Stimulated activated CD4-positive, alpha-beta T cell treated with anti-CD3 and anti-CD28 coated beads, Interleukin-1b, Interleukin-23, amount 100 ng/mL, for 24 hours (primary cell): ENCODE measurements at places on chromosomes 6 and 20.

DNA sequence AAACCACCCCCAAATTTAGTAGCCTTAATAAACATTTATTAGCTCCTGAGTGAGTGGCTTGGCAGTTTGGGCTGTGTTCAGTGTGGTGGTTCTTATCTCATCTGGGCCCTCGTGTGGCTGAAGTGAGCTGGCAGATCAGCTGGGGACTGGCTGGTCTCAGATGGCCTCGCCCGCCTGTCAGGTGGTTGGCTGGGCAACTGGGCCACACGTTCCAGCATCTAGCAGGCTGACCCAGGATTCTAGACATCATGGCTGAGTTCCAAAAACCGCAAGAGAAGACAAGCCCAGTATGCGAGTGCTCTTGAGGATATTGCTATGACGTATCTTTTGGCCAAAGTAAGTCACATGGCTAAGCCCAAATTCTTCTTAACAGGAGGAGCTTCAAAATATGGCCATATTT is 28.9 kb downstream of the EIF2S2 start:
- DNase-seq, result no peak

DNA sequence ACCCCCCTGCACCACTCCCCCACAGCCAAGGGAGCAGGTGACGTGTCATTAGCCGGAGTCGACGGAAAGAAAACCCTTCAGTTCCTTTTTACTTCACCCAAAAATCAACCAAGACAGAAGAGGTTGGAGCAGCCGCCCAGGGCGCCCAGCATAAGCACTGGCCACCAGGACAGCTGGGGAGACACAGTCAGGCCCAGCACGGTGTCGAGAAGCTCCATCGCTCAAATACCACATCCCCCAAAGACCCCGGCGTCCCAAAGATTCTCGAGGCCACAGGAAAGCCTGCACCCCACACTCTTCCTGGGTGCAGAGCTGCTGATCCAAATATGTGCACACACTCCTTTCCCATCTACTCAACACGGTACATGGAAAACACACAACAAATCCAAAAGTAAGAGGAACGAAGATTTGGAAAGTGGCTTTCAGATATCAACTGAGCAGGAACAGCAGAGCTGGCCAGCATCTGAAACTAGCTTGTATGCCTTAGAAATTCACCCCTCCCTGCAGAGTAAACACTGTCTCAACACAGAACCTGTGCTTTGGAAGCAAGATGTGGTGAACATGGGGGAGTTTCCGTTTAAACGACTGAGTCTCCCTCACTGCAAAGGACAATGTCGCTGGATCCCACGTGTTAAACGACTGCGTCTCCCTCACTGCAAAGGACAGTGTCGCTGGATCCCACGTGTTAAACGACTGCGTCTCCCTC is 54.6 kb downstream of the DLL1 start:
- no peak for DNase-seq

GRCh38 chr20:24160563-24161281 is 172.1 kb upstream of the GGTLC1 start:
- DNase-seq, result no peak

- DNase-seq, result no peak
Observed at GRCh38 chr6:130466748-130467061, 100.9 kb downstream of the TMEM200A start.

- no peak for DNase-seq
Observed at GRCh38 chr6:17725083-17725482, 18.4 kb upstream of the NUP153 start.

DNA sequence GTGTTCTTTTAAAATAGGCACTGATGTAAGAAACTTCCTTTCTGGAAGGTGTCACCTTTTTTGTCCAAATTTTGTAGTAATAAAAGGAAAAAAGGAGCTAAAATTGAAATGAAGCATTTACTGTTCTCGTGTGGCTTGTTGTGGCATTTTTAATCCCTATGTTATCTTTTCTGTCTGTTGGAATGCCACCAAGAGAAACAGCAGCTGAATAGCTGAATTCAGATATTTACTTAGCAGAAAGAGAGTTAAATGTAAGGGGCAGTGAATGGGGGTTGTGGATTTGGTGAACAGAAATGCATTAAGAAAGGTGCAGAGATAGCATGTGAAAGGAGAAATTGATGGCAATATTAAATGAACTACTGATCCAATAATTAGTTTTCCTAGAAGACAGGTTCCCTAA is 573.6 kb upstream of the EPHA7 start:
- DNase-seq, result no peak

- no peak for DNase-seq
Observed at GRCh38 chr6:152595499-152595898, 41.7 kb downstream of the SYNE1 start.

- no peak for DNase-seq
Observed at GRCh38 chr6:165663736-165664558, 906 bp upstream of the PDE10A start.

DNA sequence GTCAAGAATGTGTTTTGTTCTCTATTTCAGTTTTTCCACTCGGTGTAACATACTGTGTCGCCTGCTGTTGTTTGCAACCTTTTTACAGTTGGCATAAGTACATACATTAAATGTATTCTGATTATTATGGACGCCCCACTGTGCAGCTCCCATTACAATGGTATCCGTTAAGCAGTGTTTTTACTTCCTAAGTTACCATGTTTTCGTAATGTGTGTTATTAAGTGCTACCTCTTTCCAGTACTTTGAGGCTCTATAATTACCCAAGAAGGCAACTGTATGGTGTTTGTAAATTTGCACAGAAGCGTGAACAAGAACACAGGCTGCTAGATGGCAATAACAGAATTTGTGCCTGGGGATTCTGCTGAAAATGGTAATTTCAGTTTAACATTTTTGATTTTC is 568.0 kb upstream of the MARCKS start:
- DNase-seq, result no peak

DNA sequence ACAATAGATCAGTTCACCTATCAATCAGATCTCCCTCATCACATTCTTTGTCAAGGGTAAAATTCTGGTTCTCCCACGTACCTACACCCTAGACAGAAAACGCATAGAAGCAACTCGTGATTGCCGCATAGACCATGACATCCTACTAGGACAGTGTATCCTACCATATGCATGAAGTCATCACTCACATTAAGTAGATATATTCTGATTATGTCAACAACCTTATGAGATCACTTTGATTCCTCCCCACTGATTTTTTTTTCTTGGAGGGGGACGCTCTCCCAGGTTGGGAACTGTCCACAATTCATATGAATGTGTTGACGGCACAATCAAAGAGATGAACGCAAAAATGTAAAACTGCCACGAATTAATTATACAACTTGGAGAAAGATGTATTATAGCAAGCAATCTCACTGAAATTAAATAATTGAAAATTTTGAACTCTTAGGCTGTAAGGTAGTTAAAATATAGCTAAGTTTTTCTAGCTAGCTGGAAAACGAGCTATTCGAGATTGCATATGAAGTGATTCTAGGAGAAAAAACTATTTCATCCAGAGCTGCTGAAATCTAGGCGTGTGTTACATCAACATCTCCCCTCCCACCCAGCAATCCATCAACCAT is 82.5 kb upstream of the CCDC28A start:
- no peak for DNase-seq

- no peak for DNase-seq
Observed at GRCh38 chr6:29561091-29561490, 1.6 kb upstream of the UBD start.

DNA sequence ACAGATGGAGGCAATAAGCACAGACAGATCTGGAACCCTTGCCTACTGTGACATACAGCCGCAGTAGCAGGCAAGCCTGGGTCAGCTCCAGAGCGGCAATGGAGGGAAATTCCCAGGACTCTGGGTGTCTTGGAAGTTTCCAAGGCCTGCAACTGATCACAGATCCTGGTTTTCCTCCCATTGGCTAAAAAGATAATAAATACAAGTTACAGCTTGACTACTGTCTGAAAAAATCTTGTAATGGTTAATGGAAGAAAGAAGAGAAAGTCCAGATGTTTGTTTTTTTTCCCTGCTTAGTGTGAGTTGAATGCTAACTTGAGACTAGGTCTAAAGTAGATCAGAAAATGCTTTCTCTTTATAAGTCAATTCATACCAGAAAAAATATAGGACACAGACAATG is 307.6 kb downstream of the ALDH8A1 start:
- no peak for DNase-seq

GRCh38 chr6:53723331-53723730 is 57.8 kb upstream of the KLHL31 start:
- no peak for DNase-seq

GRCh38 chr6:3585320-3585935 is 128.6 kb upstream of the SLC22A23 start:
- no peak for DNase-seq

DNA sequence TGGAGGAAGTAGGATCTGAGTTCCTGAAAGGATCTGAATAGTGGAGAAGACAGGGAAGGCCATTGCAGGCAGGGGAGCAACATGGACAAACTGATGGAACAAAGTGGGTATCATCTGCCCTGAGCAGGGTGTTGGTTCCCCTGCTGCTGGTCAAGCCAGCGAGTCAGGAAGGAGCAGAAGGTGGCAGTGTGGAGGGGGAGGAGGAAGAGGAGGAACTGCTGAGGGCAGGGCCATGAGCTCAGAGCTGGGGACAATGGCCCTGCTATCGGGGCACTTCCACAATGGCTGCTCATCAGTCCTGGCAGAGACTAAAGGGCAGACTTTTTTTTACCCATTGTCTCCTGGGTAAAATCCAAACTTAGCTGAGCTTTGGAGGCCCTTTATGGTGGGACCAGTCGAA is 13.6 kb downstream of the CNBD2 start:
- no peak for DNase-seq

DNA sequence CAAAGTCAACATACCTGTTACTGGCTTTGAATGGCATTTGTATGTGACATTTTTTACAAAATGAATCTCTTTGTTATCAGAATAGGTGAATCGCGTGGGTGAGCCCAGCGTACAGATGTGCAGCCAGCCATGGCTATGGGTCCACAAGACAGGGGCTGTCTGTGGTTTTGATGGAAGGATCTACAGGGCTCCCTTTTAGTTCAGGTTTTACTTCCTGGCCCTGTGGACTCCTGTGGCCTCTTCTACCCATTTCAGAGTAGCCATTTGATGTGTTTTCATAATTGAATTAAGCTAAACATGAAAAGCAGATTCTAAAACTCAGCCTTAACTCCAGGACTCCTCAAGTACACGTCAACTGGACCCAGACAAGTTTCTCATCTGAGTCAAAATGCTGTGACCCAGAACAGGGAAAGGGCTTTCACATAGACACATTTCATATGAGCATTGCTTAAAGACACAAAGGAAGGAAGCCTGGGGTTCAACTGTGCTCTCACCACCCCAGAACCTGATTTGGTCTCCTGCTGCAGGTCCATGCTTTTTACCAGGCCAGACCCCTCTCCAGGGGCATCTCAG is 105.3 kb upstream of the NAA20 start:
- no peak for DNase-seq

DNA sequence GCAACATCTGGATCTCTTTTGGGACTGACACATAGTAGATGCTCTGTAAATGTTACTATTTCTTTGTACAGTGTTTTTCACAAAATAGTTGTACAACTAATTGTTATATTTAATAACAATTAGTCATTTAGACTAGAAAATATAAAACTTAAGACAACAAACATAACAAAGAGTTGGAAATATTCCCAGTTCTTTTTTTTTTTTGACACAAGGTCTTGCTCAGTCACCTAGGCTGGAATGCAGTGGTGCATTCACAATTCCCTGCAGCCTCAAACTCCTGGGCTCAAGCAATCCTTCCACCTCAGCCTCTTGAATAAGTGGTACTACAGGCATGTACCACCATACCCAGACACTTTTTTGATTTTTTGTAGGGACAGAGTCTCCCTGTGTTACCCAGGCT is 105.8 kb downstream of the UTRN start:
- no peak for DNase-seq

DNA sequence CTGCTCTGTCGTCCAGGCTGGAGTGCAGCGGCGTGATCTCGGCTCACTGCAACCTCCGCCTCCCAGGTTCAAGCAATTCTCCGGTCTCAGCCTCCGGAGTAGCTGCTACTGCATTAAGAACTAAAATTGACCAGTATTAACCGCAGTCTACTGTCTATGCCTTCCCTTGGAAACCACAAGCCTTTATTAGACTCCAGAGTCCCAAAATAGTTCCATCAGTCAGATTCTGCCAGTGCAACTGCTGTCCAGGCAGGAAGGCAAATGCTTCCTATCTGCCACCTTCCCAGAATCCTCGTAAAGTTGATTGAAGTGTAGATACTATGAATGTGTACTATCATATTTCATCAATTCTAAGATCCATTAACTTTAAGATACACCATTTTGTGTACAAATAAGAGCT is 16.7 kb downstream of the KAT14 start:
- DNase-seq, result no peak

GRCh38 chr6:17912521-17912920 is 74.9 kb downstream of the KIF13A start:
- DNase-seq, result no peak

DNA sequence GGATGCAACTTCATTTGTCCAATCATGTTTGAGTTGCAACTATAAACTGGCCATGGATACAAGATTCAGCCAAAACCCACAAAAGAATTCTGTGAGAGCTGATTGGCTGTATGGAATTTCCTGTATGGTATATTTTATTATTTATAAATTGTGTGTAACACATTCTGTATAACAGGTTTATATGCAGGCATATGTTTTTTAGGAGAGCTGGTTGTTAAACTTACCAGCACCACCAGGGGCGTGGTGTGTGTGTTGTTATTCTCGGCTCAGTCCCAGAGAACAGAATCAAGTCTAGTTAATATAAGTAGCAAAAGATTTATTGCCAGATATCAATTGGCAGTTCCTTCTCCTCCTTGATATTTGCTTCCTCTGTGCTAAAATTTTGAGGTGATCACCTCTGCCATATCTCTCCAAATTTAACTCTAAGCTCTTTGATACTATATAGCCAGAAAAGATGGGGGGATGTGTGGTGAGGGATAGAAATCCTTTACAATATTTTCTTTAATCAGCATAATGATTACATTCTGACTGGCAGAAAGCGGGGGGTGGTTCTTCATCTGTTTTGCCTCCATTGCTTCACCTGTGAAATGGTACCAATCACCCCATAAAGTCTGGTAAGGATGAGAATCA is 22.9 kb downstream of the CNBD2 start:
- DNase-seq, result no peak

GRCh38 chr20:8194721-8195120 is 62.7 kb downstream of the PLCB1 start:
- no peak for DNase-seq

DNA sequence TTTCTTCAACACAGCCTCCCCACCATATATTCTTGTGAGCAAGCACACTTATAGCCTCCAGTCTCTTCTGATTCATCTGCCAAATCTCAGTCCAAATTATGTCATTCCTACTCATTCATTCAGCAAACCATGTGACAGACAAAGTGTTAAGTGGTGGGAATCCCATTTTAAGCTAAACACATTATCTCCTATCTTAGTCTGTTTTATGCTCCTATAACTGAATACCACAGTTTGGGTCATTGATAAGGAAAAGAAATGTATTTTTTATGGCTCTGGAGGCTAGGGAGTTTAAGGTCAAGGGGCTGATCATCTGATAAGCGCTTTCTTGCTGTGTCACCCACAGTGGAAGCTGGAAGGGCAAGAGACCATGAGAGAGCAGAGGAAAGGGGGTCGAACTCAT is 23.9 kb upstream of the SMIM13 start:
- no peak for DNase-seq
